ENCODE measurements at places on chromosomes 5 and 9.

- no peak for DNase-seq
Measured at GRCh38 chr5:140165101-140165922, 9.7 kb upstream of the CYSTM1 start.

DNA sequence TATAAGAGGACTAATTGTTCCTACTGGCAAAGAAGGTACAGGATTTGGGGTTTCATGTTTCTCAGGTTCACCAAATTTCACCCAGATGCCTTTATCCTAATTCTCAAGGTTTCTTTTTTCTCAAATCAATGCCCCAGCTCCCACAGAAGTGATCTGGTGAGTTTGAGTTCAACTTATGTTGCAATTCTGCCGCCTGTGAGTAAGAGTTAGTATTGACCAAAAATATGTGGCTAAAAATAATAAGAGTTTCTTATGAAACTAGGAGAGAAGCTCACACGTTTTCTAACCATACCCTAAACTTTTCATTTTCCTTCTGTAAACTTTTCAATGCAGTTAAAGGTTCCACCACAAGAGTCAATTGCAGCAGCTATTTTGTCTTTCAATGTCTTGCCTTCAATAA is 15.1 kb downstream of the SLCO6A1 start:
- no peak for DNase-seq

DNA sequence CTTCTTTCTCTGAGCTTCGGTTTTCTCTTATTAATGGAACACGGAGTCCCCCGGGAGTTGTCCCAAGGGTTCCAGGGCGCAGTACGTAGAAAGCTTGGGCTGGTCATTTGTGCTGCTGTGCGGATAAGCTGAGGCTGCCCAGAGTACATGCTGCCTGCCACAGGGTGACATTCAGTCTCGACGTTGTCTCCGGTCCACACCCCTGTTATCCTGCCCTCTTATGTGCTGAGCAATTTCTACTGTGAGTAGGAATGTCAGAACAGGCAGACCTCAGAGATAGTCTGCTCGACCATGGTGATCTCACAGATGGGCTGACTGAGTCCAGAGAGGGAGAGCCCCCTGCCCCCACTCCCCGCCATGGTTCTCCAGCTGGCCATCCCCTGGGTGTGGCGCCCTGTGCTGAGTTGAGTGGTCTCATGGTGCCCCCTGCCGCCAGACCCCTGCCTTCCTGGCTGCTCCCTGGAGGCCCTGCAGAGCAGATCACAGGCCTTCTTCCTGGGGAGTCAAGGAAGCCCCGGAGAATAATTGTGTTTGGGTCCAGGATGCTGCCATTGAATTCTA is 124.0 kb downstream of the RGS3 start:
- no peak for DNase-seq

DNA sequence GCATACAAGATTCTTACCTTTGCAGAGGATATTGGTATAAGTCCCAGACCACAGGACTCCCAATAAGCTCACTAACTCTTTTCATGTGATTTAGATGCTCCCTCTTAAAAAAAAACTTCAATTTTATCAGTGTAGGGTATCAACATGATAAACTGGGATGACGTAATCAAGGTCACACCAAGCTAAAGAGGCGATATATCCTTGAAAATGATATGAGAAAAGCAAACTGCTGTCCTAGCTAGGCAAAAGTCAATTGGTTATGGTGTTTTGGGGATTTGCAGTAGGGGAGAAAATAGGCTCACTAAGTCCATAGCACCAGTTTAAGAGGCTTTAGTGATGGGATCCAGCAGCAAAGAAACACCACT is 354.4 kb downstream of the DIRAS2 start:
- no peak for DNase-seq

GRCh38 chr9:136726631-136727191 is 14.3 kb downstream of the DIPK1B start:
- no peak for DNase-seq

DNA sequence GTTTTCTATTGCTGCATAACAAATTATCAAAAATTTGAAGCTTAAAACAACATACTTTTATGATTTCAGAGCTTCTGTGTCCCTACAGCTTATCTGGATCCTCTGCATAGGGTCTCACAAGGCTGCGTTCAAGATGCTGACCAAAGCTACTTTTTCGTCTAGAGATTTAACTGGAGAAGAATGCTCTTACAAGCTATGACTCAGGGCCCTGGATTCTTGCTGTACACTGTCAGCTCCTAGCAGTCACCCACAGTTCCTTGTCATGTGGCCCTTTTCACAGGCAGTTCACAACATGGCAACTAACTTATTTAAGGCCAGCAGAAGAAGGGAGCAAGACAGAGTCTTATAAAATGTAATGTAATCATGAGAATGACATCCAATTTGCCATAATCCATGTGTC is 70.8 kb upstream of the FAM174A start:
- peak; percentile 45 for DNase-seq

DNA sequence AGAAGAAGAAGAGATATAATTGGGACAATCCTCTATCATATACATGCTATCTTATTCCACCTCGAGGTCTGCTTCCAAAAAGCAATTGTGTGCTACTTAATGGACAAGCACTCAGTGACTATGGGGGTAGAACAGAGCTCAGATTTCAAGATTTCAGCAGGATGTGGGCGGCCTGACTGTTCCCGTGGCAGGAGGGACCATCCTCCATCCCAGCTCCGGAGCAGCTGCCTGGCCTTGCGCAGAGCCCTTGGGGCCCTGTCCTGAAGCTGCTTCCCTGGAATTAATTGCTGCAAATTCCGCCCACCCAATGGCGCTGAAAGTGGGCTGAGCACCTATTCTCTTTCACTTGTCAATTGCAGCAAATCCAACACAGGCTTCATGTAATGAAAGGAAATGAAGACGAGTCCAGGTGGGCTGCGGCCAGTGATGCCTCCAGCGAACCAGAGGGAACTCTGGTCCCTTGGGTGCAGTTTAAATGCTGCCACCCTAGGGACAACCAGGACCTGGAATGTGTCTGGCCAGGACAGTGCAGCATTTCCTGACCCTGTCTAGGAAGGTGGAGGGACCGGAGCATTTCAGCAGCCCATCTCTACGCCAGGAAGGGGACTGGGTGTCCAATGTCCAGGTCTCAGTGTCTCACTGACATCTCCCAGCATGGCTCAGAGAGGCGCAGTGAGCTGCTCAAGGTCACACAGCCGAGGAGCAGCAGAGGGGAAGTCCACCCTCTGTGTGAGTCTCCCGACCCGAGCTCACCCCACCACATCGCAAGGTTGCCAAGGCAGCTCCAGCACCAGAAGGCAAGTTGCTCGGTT is 50.5 kb upstream of the FCN1 start:
- no peak for DNase-seq

- no peak for DNase-seq
Measured at GRCh38 chr5:6402939-6403338, 24.6 kb upstream of the MED10 start.

GRCh38 chr5:128775558-128775957 is 189.7 kb upstream of the SLC27A6 start:
- DNase-seq, result no peak

DNA sequence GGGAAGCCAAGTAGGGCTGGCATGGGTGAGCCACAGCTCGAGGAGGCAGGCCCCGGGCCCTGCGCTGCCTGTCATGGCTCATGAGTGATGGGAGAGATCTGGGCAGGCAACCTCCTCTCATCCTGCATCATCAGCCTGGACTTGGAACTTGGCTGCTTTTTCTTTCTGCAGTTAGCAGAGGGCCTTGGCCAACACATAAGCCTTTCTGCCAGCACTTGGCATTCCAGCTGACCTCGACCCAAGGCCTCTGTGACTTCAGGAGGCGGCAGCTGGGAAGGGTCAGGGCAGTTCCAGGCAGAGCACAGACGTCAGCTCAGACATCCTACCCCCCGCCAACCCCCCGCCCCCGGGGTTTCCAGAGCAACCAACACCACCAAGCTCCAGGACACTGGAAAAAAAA is 7.6 kb downstream of the S1PR3 start:
- no peak for DNase-seq

DNA sequence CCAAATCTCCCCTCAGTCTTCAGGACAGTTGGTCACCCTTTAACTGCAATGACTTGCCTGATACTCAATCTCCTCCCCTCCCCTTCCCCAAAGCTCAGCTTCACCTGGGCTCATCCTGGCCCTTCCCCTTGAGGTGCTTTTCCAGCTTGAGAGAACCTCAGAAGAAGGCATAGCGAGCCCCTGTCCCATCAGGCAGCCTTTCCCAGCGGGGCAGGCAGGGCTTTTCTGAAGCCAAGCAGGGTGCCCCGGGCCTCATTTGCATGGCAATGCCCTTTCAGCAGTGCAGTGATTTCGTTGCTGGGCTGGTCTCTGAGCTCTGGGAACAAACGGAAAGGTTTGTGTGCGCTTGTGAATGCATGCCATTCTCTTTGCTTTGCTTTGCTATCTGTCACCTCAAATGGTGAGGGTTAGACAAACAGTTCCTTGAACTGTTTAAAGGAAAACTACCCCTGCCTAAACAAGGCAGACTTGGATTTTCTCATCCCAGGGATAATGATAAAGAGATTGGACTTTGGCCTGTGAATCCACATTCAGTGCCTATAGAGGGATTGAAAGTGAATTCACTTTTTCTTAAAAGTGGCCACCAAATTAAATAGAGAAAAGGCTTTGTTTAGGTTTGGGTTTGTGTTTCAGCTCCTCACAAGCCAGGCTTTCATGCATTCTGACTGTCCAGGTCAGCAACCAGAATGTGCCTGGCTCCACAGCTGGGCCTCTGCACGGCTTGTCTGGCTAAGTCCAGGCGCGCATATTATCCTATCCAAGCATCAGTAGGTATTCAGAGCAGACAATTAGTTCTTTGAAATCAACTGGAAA is 165.3 kb downstream of the ZNF608 start:
- no peak for DNase-seq

DNA sequence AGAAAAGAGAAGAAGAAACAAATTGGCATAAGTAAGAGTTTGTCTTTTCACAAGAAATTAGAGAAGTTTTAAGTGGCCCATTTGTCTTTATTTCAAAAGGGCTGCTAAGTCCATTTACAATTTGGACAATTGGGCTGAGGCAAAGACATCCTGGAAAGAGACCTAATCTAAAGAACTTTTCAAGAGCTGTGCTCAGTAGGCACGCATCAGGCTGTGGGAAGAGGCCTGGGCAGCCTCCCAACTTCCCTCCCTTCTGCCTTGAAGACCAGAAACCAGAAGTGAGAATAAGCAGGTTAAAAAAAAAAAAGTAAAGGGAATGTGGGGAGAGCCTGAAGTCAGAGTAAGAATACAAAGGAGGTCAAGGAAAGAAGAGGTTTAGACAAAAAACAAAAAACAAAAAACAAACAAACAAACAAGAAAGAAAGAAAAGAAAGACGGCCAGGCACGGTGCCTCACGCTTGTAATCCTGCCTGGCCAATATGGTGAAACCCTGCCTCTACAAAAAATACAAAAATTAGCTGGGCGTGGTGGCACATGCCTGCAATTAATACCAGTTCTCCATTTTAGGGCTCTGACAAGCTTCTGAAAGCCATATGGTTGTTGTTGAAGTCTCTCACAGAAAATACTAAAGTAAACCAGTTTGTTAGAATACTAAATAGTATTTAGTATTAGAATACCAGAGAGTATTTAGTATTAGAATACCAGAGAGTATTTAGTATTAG is 48.0 kb upstream of the CEP78 start:
- no peak for DNase-seq

DNA sequence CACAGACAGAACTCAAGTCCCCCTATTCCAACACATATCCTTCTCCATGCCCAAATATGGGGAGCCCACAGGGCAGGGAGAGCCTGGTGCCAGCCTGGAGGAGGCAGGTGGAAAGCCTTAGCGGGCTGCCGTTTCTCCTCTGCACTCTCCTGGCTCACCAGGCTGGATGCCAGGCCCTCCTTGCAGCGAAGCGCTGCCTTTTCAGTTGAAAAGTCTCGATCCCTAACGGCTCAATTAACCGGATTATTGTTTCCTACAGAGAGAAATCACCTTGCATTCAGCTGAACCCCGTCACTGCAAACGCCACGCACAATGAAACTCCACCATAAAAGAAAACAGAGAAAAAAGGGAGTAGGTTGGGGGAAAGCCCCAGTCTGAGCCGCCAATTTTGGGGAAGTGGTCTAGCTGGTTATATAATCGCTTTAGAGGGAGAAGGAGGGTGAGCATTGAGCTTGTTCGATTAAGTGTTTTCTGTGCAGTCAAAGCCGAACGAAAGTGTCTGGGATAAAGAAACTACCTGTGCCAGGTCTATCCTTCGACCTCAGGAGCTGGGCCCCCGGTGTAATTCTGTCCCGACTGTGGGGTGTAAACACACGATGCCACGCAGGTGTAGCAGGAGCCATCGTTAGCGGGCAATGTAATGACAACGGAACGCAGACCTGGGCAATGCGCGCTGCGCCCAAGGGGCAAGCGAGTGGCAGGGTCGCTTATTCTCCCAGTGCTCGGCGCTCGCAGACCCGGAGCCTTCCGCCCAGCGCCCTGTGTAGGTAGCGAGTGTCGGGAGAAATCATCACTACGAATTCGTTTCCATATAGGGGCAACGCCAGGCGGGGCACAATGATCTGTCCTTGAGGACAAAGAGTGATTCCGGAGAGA is 3.8 kb downstream of the BARHL1 start:
- no peak for DNase-seq

DNA sequence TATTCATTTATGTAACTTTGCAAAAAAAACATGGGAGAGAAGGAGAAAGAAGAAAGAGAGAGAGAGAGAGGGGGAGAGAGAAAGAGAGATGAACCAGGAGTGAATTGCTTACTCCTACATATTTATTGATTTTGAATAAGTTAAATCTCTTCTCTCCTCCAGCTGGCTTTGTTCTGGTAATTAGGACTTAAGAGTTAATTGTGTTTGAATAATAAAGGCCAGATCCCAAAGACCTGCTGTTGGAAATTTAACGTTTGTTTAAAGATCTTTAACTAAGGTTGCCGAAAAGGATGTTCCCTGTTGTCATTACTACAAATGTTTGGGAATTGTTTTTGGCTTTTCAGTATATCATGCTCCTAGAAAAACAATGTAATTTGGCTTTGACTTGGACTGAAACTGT is 473.0 kb downstream of the TUSC1 start:
- no peak for DNase-seq

GRCh38 chr5:59489551-59489950 is 404.0 kb downstream of the PDE4D start:
- no peak for DNase-seq

GRCh38 chr9:72843520-72844439 is 109.1 kb downstream of the ALDH1A1 start:
- no peak for DNase-seq

- no peak for DNase-seq
Measured at GRCh38 chr9:128412120-128412790, 8.4 kb upstream of the CERCAM start.

GRCh38 chr9:6884101-6884500 is 126.3 kb downstream of the KDM4C start:
- no peak for DNase-seq

- DNase-seq, result no peak
Measured at GRCh38 chr5:115946655-115947054, 15.6 kb upstream of the LVRN start.

DNA sequence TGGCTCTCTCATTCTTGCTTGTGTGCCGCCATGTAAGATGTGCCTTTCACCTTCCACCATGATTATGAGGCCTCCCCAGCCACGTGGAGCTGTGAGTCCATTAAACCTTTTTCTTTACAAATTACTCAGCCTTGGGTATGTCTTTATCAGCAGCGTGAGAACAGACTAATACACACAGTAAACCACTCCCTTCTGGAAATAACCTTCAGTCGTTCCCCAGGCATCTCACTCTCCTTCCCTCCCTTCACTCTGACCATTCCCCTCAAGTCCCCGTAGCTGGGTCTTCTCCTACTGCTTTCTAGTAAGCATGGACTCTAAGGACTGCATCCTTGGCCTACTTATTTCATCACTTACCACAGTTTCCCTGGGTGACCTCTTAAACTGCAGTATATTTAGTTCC is 493.9 kb downstream of the CCDC171 start:
- no peak for DNase-seq

- no peak for DNase-seq
Measured at GRCh38 chr5:53819482-53819881, 259.0 kb downstream of the NDUFS4 start.

GRCh38 chr9:87494970-87495471 is 2.6 kb upstream of the DAPK1 start:
- DNase-seq, result no peak
